Femur (tissue), 1 donor: ENCODE measurements at places on chromosomes 5 and 9.
A peak's percentile ranks its signal among the peaks of the same experiment; 100 is the strongest.

DNA sequence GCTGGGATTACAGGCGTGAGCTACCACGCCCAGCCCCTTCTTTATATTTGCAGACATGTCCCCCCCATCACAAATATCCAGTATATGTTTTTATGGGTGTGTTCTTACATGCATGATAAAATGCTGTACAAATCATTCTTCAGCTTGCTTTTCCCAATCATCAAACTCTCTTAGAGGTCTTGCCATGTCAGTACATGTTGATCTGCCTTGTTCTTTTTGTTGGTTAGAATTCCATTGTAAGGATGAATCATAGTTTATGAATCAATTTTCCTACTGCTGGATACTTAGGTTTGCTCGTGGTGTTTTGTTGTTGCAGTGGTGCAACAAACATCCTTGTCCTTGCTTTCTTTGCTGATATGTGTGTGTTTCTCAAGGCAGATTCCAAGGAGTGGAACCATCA, 79.9 kb upstream of the NEURL1B start:
- DNase-seq, result no peak

GRCh38 chr5:120252839-120253238, 211.3 kb upstream of the PRR16 start:
- no peak for DNase-seq

DNA sequence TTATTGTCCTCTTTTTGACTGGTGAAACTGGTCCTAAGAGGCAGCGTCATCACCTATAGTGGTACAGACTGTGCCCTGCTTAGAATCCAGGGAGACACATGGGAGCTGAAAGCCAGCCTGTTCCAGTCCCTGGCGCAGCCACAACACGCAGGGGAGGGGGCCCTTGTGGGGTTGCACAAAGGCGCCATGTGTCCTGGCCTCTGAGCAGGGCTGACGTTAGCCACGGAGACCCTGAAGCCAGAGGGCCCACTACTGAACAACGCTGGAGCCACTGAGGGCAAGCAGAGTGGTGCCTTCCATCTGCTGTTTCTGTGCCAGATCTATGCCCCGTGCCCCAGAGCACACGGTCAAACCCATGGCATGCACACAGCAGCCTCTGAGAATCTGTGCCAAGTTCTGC, 147.3 kb downstream of the ACTL7B start:
- no peak for DNase-seq

GRCh38 chr5:140004174-140004573, 38.9 kb downstream of the NRG2 start:
- DNase-seq, result no peak

GRCh38 chr9:7169717-7170389, 412.1 kb downstream of the KDM4C start:
- DNase-seq, result no peak

DNA sequence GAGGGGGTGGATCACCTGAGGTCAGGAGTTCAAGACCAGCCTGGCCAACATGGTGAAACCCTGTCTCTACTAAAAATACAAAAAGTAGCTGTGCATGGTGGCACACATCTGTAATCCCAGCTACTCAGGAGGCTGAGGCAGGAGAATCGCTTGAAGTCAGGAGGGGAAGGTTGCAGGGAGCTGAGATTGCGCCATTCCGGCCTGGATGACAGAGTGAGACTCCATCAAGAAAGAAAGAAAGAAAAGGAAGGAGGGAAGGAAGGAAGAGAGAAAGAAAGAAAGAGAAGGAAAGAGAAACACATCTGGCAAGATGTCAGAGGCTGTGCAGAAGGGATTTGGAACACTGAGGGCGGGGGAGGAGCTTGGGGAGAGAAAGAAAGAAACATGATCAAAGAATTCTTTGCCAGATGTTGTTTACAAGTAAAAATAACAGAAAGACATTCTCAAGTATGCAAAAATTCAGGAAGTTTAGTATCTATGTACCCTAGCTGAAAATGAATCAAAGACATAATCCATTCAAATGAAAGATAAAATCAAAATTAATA, 93.7 kb downstream of the AK8 start:
- DNase-seq, result no peak

DNA sequence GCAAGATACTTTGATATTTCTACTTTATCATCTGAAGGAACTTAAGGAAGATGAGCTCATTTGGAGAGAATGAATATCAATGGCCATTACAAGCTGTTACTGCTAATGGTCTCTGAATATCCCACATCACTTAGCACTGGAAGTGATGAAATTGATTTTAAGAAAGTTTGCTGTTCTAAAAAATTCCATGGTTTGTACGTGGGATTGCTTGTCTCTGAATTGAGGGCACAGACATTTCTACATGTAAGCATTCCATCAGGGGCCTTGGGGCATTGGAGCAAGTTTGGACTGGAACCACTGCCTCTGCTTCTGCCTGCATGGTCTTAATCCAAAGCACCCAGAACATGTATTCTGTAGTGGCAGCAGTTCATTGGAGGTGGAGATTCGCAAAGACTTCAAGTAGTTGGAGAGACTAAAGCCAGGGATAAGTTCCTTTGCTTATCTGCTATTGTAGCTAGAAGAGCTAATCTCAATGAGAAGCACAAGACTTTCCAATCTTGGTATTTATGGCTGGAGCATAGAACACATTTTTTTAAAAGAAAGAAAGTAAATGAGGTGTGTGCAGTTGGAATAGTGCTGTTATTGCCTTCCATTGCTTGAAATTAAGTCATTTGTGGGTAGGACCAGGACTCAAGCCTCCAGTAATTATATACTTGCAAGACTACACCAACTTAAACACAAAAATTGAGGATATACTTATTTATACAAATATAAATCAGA, 424.2 kb downstream of the SPATA31D1 start:
- no peak for DNase-seq

GRCh38 chr5:153043886-153044285, 446.6 kb upstream of the GRIA1 start:
- DNase-seq, result no peak

DNA sequence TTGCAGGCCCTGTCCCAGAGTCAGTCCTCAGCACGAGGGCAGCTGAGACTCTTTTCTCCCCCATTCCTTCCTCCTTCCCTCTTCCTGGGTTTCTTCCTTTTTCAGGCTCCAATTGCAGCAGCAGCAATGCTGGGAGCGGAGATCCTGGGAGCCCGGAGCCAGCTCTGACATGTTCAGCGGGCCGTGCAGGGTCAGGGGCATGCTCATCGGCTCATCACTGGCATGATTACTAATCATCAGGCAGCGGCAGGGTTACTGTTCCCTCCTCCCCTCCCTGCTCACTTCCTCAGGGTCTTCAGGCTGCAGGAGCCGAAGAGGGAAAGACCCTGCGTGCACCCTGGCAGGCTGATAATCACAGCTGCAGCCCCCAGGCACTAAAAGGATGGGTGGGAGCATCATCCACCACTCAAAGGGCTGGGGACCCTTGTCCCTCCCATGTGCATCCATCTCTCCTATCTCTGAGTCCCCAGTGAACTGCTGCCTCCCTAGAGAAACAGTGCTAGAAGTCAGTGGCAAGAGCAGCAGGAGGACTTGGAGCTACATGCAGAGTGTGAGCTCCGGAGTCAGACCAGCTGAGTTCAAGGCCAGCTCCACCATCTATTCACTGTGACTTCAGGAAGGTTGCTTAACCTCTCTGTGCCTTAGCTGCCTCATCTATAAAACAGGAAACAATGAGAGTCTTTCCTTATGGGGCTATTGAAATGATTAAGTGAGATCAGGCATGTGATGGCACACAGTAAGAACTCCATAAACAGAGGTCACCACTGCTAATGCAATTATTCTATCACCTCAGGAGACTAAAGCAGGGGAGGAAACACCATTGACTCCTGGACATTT, 7.8 kb upstream of the KCNIP1 start:
- no peak for DNase-seq

DNA sequence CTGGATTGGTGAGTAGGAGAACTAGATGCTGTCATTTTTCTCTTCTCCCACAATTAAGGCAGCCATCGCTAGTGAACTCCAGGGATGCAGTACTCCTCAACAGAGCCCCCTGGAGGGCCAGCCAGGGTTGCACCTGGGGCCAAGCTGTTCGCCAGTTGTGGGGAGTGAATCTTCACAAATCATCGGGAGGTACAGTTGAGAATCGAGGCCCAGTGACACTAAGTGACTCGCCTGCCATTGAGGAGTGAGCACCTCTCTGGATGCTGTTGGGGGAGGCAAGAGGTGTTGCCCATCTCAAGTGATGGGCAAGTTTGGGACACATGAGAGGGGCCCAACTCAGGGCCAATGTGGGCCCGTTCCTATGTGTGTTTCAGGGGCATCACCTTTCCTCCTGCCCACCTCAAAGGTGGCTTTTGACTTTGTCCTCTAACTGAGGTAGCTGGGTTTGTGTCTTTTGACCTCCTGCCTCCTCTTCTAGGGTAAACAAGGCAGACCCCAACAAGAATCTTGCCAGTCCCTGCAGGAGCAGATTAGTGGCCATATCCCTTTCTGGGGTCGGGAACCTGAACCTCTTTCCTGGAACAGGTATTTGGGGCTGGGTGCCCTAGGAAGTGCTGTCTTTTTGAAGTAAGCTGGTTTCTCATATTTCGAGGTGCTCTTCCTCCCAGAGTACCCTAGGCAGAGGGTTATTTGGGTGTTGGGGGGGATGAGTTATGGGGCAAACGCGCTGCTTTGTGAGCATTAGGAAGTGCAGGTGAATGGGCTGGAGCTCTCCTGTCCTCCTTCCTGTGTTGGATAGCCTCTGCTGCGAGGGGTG, 181.2 kb downstream of the MACROH2A1 start:
- no peak for DNase-seq

DNA sequence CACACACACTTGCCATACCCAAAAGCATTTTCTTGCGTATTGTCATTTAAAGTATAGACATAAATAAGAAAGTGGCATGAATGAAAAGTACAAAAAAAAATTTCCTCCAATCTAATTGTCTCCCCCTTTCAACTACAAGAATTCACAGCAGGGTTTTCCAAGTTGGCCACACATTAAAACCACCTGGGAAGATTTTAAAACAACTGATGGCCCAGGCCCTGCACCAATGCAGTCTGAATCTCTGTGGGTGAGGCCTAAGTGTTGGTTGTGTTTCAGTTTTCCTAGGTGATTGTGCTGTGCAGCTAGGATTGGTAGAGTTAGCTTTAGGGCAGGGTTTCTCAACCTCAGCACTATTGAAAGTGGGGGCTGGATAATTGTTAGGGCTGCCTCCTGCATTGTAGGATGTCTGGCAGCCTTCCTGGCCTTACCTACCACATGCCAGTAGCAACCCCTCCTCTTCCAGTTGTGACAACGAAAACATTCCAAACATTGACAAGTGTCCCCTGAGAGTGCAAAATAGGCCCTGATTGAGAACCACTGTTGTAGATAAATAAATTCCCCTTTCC, 337.1 kb downstream of the KIAA0825 start:
- DNase-seq, result no peak

DNA sequence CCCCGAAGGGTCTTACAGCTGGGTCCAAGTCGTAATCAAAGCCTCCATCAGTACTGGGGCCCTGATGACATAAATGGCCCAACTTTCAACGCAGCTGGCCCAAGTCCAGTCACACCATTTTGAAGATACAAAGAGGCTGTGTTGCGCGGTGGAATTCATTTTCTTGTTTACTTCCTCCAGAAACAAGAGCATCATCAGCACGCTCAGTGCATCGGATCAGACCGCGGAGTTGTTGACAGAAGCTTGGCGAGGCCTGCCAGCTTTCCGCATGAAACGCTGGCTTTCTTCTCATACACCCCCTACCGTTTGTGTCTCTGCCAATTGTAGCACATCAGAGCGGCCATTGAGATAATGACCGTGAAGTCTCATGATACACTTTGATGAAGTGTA, 101.7 kb upstream of the SPATA31D4 start:
- peak; percentile 87 for DNase-seq

DNA sequence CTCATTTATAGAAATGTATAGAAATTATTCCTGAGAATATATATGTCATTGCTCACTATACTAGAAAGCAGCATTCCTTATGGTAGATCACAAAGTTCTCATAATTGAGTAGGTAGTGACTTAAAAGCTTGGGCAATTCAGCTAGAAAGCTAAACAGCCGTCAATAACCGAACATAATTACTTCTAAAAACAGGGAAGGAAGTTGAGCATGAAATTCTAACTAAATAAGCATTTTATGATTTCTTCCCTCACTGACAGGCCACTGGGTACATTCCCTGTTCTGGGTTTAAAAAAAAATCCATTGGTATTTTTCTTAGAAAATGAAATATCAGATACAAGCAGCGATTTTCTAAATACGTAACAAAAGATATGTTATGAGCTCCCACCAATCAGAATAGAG, 91.1 kb upstream of the DAB2 start:
- no peak for DNase-seq

- DNase-seq, result peak; percentile 66
These were observed 12.5 kb downstream of the STC2 start for GRCh38 chr5:173315495-173316338.

GRCh38 chr5:67160272-67160671, 36.3 kb downstream of the CD180 start:
- DNase-seq, result no peak

GRCh38 chr5:181221792-181222629, 1.1 kb upstream of the TRIM41 start:
- peak; percentile 97 for DNase-seq

DNA sequence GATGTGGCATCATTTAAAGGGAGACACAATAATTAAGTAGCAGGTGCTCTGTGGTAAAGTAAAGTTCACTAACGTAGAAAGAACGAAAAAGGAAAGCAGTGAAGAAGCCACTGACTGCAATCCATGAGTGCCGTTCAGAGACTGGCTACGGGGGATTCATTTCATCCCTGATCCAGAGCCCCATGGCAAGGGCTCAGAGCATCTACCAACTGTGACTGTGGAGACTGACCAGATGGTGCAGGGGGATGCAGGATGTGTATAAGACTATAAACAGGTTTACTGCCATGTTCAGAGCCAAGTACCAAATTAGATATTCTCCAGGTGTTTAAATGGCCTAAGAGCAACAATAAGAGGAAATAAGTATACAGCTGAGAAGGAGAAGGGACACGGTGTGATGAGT, 47.7 kb downstream of the MARCHF11 start:
- no peak for DNase-seq

DNA sequence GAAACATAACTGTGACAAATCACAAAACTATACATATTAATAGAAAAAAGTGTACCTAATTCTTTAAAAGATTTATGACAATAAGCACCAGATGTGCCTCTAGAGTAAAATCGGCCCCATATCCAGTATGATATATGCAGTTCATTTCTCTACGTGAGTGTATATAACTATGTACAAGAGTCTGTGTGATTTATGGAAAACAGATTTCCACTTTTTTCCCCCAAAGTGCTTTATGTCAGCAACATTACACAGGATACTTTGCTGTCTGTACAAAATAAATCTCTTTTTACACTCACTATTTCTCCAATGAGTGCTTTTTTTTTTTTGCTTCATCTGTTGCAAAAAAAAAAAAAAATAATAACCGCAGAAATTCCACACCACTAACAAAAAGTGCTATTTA, 298.8 kb upstream of the RFX3 start:
- DNase-seq, result no peak
